Activated gamma-delta T cell treated with Interleukin-2 at 50 U/mL for 16 hours (primary cell): ENCODE measurements at places on chromosomes 11 and 22.

DNA sequence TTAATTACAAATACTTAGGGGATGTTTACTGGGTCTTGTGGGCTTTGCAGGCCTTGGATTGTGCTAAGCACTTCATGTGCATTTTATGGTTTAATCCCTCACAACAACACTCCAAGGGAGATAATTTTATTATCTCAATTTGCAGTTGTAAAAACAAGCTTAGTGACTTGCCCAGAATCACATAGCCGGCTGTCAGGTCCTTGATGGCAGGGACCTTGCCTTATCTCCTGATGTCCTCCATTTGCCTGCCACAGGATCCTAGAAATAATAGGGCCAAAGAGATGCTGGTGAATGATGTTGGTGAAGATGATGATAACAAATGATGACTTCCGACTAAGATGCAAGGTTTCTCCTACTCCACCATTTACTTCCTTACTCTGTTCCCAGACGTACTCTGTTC lies 385.4 kb downstream of the TMEM135 start:
- DNase-seq: no peak

GRCh38 chr11:69160296-69161116 lies 4.8 kb downstream of the SMIM38 start:
- DNase-seq: no peak

GRCh38 chr22:48004936-48005335 lies 1242.5 kb downstream of the TBC1D22A start:
- no peak for DNase-seq

DNA sequence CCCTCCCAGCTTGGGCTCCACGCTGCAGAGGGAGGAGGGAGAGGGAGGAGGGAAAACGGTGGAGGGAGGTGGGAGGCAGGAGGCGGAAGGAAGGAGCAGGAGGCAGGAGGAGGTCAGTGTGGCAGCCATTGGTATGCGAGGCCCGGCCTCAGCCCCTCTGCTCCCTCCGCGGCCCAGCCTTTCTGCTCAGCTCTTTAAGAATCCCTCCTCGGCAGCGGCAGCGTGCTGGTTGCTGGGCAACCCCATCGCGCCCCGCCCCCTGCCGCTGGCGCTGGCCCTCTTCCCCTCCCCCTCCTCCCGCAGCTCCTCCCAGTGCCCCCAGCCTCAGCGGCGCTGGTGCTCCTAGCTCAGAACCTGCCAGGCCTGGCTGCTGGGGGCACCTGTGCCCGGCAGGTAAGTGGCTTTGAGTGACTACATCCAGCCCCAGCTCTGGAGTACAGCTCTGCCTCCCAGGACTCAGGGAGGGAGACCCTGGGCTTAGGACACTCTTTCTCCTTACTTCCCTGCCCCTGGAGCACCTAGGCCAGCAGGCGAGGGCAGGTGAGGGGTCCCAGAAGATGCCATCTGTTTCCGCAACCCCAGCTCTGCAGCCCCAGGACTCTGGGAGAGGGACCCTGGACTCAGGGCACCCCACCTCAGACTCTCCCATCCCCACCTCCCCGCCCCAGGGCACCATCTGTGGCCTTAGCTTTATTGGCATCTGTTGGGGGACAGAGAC lies 7.2 kb upstream of the FLRT1 start:
- DNase-seq: no peak

- no peak for DNase-seq
Measured at GRCh38 chr11:27716835-27717234, 16.6 kb upstream of the BDNF start.

- no peak for DNase-seq
Measured at GRCh38 chr11:122267602-122268001, 151.6 kb upstream of the BLID start.
